ENCODE measurements at places on chromosomes 2 and 18.

GRCh38 chr2:134407154-134407890 lies 153.4 kb downstream of the MGAT5 start:
- DNase-seq = no peak

DNA sequence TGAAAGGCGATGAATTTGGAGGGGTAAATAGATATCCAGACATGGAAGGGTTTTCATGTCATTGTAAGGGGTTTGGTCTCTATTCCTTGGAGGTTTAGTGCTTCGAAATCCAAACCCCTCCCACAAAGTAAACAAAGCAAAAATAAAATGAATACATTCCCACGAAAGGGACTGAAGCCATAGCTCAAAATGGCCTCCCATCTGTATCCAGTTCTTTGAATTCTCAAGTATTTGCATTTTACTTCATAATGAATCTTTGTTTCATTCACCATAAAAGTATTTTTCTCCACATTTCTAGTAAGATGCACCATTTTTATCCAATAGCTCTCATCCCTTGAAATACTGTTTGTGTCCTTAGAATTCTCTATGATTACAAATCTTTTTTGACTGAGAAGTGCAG lies 103.2 kb upstream of the DTNA start:
- DNase-seq = no peak

GRCh38 chr2:202771741-202772460 lies 99.7 kb downstream of the ICA1L start:
- no peak for DNase-seq

GRCh38 chr2:10091182-10091888 lies 11.1 kb upstream of the CYS1 start:
- no peak for DNase-seq

DNA sequence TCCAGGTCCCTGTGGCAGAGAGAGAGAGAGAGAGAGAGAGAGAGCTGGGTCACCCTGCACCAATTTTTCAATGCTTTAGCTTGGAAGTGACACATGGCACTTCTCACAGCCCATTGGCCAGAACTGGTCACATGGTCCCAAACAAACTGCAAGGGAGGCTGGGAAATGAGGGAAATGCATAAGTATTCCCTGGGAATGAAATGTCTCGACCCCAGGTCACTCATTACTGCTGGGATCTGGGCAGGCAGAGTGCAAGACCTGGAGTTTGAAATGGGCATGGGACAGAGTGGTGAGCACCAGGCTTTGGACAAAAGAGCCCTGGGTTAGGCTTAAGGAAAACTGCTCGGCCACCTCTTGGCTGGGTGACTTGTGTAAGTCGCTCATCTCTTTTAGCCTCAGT lies 37.0 kb downstream of the SMAD7 start:
- no peak for DNase-seq

GRCh38 chr2:27092696-27093429 lies 6.3 kb downstream of the KHK start:
- DNase-seq = no peak

DNA sequence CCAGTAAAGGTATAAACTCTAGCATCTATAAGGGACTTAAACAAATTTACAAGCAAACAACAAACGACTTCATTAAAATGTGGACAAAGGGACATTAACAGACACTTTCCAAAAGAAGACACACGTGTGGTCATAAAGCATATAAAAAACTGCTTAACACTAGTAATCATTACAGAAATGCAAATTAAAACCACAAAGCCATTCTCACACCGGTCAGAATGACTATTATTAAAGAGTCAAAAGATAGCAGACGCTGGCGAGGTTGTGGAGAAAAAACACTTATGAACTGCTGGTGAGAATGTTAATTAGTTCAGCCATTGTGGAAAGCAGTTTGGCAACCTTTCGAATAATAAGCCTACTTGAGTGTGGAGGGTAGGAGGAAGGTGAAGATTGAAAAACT lies 217.1 kb upstream of the DLGAP1 start:
- no peak for DNase-seq

- no peak for DNase-seq
These were observed 84.5 kb downstream of the ZBTB7C start for GRCh38 chr18:48324651-48325050.

GRCh38 chr18:2240311-2240705 lies 331.0 kb downstream of the METTL4 start:
- DNase-seq = no peak

- no peak for DNase-seq
These were observed 37.3 kb downstream of the MARCO start for GRCh38 chr2:118979152-118979861.

- DNase-seq = no peak
These were observed 52.6 kb upstream of the TMEM163 start for GRCh38 chr2:134771313-134771801.

- DNase-seq = no peak
These were observed 162.1 kb upstream of the XIRP2 start for GRCh38 chr2:166725927-166726924.

DNA sequence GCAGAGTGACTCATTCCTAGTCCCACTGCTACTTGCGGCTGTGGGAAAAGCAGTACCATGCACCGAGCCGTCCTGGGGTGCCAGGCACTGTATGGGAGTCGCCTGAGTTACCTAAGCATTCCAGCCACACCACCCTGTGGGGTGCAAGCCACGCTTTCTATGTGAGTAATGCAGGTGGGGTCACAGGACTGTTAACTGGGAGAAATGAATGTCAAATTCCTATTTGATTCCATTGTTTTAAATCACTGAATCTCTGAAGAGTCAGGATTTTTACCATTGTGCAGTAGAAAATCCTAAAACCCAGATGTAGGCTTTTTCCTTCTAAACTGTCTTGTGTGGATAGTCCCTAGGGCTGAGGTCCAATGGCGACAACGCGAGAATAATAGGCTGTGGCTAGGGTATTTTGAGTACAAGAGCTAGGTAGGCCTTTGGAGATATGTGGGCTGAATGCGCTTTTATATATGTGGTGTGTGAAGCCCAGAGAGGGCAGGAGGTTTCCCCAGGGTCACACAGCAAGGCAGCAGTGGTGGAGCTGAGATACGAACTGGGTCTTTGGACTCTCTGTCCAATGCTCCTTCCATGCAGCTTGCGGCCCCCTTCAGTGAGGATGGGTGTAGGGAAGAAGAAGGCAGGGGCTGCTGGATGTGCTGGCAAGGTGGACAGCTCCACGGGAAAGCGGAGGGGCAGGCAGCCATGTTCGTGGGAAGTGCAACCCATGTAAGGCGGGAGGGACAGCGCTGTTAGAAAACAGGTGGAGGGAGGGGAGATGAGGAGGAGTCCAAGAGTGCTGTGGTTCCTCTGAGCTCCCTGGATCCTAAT lies 83.2 kb downstream of the DDX1 start:
- DNase-seq = no peak

- no peak for DNase-seq
These were observed 154.6 kb downstream of the DYM start for GRCh38 chr18:49305688-49306336.

DNA sequence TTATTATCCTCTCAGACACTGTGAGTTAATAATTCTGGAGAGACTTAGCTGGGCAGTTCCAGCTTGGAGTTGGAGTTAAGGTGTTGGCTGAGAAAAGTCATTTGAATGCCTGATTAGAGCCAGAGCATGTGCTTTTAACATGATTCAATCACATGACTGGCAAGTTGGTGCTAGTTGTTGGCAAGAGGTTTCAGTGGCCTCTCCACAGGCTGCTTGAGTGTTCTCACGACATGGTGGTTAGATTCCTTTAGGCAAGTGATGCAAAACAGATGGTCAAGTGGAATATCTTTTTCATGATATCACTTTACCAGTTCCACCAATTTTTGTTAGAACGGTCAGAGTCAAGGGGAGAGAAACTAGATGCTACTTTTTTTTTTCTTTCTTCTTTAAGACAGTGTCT lies 262.7 kb upstream of the FN1 start:
- no peak for DNase-seq

DNA sequence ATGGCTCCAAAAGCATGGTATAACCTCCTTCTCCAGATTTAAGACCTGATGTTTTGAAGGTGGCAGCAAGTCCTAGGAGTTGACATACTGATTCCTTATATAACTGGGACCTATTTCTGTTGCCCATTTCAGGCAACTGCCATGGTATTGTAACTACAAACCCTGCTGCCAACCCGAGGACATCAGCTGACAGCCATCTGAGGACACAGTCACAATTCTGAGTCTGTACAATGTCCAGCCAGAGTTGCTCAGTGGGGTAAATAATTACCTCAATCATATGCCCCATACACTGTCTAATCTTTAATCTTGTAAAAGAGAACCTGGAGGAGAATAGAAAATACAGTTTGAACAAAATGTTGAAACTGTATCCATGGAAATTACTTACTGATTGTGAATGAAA lies 8.7 kb upstream of the GAREM2 start:
- no peak for DNase-seq

- no peak for DNase-seq
These were observed 161.3 kb downstream of the HNMT start for GRCh38 chr2:138125306-138126288.

DNA sequence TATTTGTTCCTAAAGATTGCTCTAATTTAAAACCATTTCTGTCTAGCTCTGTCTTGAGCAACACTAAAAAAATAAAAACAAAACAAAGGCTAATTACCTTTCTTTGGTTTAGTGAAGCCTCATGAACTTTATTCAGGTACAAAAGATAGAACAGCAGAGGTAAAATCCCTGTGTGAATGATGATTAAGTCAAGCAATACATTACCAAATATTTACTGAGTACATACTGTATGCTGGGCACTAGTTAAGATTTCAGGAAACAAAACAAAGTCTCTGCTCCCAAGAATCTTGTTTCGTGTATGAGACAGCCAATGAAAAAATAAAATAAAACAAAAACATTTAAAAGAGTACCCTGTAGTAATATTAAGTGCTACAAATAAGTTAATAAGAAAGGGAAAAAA lies 257.5 kb downstream of the RND3 start:
- DNase-seq = no peak

GRCh38 chr2:145207884-145208283 lies 688.0 kb upstream of the ZEB2 start:
- DNase-seq = no peak

DNA sequence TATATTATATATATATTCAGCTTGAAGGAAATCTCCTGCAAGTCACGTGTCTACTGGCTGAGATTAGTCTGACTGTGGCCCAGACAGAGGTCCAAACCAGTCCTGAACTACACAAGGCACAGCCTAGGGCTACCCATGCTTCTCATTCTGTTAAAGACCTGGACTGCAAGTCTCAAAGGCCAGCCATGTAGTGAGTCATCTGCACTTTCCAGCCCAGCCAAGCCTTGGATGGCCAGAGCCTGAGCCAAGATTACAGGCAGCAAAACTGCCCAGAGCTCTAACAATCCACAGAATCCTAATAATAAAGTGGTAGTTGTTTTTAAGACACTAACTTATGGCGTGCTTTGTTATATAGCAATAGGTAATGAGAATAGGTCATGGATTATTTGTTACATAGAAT lies 259.6 kb downstream of the SS18 start:
- no peak for DNase-seq

DNA sequence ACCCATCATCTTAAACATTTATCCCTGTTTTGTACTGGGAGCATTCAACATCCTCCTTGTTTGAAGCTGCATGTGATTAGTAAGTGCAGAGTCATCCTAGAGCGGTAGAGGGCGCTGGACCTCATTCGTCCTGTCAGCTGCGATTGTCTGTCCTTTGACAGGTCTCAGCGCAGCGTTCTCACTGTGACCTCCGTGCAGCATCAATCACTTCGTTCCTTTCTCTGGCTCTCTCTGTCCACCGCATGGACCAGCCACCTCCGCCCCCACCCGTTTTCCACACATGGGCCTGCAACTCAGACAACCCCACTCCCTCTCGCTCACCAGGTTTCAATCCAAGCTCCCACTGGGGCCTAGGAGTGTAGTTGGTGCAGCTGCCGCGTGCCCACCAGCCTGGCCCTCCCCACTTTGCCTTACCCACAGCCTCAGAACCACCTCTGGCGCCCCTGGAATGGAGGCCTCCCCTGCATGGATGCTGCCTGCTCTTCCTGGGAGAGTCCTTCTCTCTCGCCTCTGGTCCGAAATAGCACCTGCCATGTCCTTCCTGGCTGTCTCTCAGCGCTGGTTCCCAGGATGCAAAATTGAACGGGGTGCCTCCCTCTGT lies 90.5 kb downstream of the NDUFA10 start:
- peak; percentile 32 for DNase-seq

DNA sequence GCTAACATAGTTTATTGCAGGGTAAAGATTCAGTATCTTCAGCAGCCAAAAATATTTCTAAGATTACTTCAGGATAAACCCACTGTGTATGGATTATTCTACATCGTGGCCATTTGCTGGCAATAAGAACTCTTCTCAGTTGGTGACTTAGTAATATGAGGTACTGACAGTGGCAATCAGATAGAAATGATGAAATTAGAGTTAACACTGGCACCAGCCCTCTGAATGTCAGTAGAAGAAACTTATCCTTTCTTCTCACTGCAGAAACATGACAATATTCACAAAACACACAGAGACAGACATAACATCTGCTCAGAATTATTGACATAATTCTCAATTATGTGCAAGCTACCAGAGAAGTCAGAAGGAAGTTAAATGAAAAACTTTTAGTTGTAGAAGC lies 246.3 kb upstream of the COL3A1 start:
- DNase-seq = no peak

- DNase-seq = no peak
These were observed 63.6 kb downstream of the SPOPL start for GRCh38 chr2:138565230-138565598.

DNA sequence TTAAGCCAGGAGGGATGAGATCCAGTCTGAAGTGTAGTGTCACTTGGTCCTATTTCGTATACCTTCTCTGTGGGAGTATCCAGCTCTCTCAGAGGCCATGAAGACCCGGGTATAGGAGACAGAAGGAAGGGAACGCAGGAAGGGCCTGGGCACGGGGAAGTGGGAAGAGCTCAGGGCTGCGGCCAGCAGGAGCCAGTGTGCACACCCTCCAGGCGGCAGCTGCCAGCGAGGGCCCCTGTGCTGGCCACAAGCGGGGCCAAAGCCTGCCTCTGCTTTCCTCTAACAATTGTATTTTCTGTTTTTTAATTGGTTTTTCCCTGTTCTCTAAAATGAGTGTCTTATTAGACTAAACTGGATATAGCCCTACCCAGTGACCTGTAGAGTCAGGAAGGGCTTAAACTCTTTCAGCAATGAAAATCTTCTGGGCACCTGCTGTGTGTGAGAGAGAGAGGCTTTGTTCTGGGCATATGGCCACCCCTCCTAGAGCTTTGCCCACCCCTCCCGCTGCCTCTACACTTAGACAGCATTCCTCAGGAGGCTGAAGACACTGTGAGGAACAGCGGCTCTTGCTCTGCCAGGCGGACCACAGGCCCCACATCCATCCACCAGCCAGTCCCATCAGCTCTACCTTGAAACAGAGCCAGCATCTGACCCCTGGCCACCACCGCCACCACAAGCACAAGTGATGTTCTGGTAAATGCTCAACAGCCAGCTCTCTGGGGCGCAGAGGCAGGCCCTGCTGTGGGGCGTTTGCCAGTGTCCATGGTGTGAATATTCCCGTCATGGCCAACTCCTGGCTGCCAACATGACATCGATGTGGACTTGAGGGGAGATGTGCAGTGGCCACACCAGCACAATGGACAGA lies 9.5 kb downstream of the GPR17 start:
- DNase-seq = no peak

Measured in NCI-H2029 treated with DMSO at 0.1 percent for 48 hours (cell line).